Muscle of arm (tissue), 14 donors: ENCODE measurements at places on chromosomes 16 and 17.

DNA sequence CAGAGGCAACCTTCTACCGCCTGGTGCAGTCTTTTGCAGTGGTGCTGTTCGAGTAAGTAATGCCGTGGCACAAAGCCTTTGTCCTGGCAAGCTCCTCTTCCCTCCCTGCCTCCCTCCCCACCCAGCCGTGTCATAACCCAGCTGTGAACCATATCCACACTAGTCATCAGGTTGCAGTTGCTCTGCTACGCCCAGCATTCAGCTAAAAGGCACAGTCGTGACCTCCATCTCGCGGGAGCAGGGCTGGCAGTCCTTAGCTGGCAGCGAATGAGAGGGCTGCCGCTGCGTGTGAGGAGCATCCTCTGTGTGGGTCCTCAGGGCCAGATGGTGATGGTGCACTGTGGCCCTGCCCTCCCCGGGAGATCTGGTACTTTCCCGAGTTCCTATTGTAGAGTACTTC lies 39.3 kb downstream of the CIBAR2 start:
- peak; percentile 34 for DNase-seq

DNA sequence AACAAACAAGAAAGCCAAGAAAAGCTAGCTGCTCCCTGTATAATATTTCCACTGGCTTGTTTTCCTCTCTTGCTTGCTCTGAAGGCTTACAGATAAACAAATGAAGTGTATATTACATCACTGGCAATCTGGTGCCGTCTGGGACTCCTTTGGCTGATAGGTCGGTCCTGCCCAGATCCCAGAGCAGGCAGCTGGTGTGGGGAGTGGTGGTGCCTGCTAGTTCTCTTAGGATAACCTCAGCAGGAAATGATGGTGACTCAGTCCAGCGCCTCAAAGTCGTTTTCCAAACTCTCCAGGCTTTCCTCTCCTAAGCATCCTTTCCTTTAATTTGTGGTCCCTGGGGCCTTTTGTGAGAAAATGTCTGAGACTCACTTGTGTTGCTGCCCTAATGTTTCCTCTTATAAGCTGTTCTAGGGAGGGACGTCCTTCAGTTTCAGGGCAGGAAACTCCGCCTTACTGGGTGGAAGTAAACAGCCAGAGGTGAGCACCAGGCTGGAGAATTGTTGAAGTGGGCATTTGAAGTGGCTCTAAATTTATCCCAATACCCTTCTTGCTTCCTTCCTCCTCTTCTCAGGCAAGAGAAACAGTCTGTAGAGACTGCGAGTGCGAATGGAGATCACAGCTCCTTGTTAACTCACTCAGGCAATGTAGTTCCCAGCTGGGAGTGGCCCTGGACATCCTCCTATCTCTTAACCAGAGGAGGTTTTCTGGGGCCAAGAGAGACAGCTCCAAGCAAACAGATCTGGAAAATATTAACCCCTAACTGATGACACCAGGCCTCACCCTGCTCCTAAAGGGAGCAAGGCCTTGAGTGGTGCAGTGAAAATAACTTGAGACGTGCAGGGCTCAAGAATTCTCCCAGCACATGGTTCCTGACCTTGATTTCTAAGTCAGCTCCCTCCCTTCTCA lies 34.9 kb downstream of the CD300LF start:
- no peak for DNase-seq

GRCh38 chr17:82356845-82357355 lies 2.1 kb upstream of the TEX19 start:
- DNase-seq: no peak

DNA sequence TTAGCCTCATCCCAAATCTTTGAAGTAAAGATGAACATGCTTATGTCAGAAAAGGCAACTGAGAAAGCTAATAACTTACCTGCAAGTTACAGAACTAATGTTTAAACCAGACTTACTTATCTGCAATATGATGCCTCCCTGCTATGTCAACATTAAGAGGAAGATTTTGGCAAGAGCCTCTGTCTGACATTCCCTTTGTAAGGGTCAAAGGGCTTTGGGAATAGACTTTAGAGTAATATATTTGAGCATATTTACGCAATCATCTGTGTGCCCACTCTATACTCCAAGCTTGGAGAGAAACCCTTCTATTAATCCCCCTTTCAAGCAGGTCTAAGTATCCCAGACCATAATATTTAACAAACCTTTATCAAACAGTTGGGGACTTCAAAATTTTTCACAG lies 389.4 kb downstream of the NPIPA8 start:
- no peak for DNase-seq

DNA sequence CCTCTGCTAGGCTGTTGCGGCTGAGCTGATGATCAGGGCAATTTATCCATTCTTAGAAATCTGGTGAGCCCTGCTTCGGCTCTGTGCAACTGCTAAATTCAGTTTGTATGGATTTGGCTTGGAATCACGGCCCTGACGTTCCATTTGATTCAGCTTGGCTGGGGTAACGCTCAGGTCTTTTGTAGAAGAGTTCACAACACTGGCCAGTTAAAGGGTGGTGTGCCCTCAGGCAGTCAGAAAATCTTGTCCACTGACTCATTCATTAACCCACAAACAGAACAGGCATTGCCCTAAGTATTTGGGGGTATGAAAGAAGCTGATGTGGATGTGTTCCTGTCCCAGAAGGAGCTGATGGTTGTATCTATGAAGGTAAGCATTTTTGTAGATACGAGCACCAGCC lies 53.9 kb downstream of the GNAO1 start:
- no peak for DNase-seq

- no peak for DNase-seq
These were observed 27.9 kb upstream of the C16orf95 start for GRCh38 chr16:87344931-87345631.

DNA sequence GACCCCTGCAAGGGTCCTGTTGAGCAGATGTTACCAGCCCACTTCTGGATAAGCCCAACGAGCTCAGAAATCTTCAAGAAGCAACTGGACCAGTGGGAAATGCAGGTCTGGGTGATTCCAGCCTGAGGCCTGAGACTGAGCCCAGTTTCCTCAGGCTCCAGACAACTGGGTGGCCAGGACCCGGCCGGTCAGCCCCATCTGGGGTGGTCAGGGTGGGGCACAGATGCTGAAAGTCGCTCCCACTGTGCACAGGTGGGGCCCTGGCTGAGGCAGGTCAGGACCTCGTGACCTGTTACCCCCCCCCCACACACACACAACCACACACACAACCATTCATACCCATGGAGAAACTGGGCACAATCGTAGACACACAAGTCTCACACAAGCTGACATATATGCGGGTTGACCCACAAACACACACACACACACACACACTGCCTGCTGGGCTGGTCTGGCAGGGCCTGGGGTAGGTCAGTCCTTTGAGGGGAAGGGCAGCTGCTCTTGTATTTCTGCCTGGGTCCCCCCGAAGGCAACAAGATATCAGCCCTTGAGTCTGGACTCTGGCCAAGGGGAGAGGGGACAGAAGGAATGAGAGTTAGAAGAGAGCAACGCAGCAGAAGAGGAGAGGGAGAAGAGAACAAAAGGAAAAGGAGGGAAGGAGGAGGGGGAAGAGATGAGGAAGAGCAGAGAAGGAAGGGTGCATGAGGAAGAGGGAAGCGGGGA lies 99.0 kb upstream of the CDH5 start:
- DNase-seq: peak; percentile 49
